ENCODE measurements at places on chromosomes 16 and 17.

- no peak for DNase-seq
Observed at GRCh38 chr16:89177501-89177900, 6.0 kb downstream of the CDH15 start.

- no peak for DNase-seq
Observed at GRCh38 chr17:55436224-55437158, 14.9 kb upstream of the MMD start.

GRCh38 chr16:8646326-8647053 lies 25.0 kb downstream of the METTL22 start:
- no peak for DNase-seq

GRCh38 chr17:79659376-79659775 lies 48.5 kb upstream of the RBFOX3 start:
- DNase-seq: no peak

DNA sequence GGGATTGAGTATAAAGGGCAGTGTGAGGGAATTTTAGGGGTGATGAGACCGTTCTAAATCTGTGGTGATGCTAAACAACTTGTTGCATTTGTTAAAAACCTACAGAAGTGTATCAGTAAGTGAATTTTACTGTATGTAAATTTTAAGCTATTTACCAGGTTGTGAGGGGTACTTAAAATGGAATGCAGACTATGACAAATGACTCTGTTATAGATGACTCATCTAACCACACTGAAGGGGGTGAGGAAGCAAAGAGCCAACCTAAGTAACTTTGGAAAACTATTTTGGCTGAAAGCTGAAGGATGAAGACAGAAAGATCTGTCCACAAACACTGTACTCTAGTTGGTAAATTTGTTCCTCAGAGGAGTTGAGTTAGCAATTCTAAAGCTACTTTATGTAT lies 5.3 kb upstream of the MKS1 start:
- no peak for DNase-seq

DNA sequence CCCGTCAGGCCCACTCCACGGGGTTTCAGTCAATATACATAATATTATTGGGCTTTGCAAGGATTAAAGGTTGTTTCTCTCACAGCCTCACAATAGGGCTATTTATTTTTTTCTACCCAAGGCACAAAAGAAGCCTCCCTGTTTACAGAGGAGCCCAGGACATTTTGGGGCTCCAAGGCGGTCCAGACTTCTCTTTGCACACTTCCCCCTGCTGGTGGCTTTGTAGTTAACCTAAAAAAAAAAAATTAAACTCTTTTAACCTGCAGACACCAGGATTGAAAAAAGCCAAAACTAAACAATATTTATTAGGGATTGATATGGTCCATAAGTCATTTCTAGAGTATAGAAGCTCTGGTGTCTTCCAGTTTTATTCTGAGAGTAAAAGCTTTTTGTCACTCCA lies 169.7 kb upstream of the ZFHX3 start:
- DNase-seq: no peak

GRCh38 chr16:88681084-88681680 lies 5.1 kb downstream of the SNAI3 start:
- no peak for DNase-seq

- no peak for DNase-seq
Observed at GRCh38 chr16:79997257-79997656, 396.7 kb upstream of the MAF start.

- no peak for DNase-seq
Observed at GRCh38 chr17:42537826-42538451, 1.9 kb downstream of the NAGLU start.

DNA sequence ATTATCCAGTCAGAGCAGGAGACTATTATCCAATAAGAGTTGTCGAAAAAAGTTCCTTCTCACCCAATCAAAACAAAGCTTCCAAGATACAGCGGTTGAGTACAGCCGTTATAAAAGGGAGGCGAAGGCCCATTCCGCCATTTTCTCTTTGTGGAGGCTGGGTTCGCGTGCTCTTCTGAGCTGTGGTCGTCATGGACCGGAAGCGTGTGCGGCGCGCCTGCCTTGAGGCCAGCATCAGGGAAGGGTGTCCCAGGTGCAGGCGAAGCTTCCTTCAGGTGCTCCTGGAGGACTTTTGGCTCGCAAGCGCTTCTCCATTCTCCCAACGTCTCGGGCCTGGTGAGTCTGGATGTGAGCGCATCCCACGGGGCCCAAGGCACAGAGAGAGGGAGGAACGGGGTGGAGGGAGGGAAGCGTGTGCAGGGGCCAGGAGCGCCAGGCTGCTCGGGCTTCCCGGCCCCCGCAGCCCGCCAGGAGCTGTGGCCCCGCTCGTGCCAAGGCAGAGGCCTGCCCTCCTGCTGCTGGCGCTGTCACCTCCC lies 99.2 kb downstream of the GOSR1 start:
- no peak for DNase-seq

DNA sequence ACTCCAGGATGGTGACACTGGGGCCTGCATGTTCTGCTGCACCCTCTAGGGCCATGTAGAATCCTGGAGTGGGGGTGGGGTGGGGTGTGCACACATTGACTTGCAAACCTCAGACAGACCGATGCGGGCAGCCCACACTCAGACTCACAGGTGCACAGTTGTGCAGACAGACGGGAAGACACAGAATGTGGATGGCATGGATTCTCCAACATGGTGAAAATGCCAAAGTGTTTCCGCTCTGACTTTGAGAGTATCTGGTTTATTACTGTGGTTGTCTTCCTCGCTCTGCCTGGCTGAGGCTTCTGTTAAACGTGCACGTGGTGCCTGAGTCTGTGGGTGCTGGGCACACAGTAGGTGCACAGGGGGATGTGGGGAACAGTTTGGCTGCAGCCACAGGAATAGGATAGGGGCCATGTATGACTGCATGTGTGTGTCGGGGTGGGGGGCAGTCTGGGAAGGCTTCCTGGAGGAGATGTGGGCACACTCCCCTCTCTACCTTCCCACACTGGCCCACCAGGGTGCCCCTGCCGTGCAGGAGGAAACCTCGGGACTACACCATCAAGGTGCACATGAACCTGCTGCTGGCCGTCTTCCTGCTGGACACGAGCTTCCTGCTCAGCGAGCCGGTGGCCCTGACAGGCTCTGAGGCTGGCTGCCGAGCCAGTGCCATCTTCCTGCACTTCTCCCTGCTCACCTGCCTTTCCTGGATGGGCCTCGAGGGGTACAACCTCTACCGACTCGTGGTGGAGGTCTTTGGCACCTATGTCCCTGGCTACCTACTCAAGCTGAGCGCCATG lies 9.0 kb upstream of the ADGRG3 start:
- DNase-seq: no peak
